ENCODE measurements at places on chromosomes 16 and 17.

DNA sequence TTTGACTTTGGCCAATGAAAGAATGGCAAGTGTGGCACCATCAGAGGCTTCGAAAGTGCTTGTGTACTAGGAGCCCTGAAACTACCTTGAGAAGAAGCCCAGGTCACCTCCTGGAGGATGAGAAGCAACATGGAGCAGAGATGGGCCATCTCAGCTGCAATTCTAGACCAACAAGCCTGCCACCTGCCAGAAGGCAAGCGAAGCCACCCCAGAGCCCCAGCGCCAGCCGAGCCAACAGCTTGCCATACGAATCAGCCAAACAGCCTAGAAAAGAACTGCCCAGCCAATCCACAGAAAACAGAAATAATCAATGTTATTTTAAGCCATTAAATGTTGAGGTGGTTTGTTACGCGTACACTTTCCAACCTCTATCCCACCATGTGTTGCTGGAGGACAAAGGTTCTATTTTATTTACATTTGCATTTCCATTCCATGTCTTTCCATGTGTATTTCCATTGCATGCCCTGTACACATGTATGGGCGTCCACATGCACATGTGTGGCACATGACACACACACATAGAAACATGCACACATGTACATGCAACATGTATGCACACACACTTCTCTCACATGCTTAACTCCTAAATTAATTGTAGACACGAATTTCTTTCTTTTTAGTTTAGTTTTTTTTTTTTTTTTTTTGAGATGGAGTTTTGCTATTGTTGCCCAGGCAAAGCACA is 144.3 kb upstream of the TNRC6C start:
- no peak for DNase-seq

- DNase-seq: no peak
Measured at GRCh38 chr17:17877529-17878358, 41.0 kb upstream of the SREBF1 start.

DNA sequence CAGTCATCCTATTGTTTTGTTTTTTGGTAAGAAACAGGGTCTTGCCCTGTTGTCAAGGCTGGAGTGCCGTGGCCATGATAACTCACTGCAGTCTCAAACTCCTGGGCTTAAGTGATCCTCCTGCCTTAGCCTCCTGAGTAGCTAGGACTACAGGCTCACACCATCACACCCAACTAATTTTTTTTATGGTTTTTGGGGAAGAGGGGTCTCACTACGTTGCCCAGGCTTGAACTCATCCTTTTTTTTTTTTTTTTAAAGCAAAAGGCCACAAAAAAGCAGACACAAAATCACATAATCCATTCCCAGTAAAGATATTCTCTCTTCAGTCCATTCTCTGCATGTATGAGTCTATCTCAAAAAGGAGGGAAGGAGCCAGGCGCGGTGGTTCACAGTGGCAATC is 5.5 kb downstream of the SPAG9 start:
- DNase-seq: no peak

DNA sequence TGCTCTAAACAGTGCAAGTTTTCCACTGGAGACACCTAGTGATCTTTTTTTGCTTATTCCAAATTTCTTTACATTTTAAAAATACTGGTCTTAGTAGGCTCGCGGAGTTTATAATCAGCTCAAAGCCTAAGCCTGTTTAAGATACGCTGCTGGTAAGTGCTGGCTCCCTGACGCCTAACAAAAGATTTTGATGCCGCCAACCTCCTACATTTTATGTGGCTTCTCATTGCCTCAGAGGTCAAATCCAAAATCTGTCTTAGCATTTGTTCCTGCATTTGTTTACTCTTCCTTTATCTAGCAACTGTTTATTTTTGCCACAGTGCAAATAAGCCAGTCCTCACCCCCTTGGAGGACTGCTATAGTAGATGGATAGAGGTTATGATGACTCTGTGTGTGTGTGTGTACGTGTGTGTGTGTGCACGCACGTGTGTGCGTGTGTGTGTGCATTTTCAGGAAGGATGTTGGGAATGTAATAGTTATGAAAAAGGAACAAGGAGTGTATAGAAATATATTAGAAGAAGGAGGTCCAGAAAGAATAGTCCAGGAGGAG is 24.8 kb downstream of the HS3ST3B1 start:
- DNase-seq: no peak

DNA sequence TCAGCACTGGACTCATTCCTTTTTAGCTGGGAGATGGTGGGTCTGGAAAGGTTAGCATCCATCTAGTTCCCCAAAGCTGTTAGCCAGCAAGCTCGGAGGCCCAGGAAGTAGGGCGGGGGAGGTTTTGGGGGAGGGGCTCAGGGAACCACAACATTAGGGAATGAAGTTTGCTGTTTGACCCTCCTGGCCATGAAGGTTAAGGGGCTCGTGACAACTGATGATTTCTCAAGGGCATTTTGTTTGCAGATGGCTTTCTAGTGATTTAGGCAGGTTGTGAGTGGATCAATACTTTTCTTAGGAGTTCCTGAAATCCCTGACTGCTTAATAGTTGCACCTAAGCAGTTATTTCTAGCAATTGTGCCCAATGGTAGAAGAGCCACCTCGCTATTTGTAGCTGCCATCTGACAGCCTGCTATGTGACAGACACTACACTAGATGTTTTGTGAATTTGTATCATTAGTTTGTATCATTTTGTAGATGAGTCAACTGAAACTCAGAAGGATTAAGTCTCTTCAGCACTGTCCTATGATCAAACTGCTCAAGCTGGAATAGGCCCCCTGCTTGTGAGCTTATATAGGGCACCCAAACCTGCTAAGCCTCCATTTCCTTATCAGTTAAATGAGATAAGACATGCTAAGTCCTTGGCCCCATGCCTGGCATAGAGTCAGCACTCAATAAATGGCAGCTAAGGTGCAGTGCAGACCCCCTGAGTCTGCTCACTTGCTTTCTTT is 146.4 kb downstream of the IRX3 start:
- DNase-seq: no peak

GRCh38 chr17:30796016-30796415 is 28.5 kb downstream of the CRLF3 start:
- no peak for DNase-seq

GRCh38 chr16:61887903-61888302 is 148.3 kb downstream of the CDH8 start:
- DNase-seq: no peak

Measured in neural crest cell (in vitro differentiated cells).